ENCODE measurements at places on chromosomes 6 and 20.

DNA sequence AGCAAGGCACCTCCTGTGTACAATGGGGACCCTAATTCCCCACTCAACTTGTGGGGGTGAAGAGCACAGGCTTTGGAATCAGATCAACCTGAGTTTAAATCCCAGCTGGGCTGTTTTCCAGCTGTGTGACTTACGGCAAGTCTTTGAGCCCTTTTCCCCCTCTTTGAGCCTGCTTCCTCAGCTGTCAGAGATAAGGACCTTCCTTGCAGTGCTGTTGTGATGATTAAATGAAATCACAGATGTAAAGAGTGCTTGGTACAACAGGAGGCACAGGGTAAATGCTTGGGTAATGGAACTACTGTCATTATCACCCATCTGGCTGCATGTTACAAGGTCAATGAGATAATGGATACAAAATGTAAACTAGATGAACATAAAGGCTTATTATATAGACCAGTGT lies 3.2 kb downstream of the SNX21 start:
- DNase-seq = no peak

GRCh38 chr6:1135726-1136414 lies 176.0 kb upstream of the FOXQ1 start:
- DNase-seq = peak; percentile 64

DNA sequence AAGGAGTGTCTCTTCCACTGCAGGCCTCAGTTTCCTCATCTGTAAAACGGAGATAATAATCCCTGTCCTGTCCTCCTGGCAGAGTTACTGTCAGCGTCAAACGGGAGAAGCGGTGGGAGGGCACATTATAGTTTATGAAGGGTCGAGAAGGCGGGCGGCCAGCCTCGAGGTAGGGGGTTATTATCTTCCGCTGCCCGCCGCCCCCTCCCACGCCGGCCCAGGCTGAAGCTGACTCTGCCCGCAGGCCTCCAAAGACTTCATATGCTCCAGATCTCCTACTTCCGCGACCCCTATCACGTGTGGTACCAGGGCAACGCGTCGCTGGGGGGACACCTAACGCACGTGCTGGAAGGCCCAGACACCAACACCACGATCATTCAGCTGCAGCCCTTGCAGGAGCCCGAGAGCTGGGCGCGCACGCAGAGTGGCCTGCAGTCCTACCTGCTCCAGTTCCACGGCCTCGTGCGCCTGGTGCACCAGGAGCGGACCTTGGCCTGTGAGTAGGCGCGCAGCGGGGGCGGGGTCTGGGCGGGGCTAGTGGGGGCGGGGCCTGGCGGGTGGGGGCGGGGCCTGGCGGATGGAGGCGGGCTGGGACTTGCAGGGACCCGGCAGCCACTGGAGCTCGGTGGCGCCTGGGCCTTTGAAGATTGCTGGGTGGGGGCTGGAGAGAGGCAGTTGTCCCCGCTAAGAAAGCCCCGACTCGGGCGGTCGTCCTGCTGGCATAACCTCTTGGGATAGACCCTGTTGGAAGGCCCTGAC lies 2.8 kb downstream of the PROCR start:
- DNase-seq = no peak

GRCh38 chr6:15429141-15430110 lies 183.6 kb downstream of the JARID2 start:
- peak; percentile 91 for DNase-seq

DNA sequence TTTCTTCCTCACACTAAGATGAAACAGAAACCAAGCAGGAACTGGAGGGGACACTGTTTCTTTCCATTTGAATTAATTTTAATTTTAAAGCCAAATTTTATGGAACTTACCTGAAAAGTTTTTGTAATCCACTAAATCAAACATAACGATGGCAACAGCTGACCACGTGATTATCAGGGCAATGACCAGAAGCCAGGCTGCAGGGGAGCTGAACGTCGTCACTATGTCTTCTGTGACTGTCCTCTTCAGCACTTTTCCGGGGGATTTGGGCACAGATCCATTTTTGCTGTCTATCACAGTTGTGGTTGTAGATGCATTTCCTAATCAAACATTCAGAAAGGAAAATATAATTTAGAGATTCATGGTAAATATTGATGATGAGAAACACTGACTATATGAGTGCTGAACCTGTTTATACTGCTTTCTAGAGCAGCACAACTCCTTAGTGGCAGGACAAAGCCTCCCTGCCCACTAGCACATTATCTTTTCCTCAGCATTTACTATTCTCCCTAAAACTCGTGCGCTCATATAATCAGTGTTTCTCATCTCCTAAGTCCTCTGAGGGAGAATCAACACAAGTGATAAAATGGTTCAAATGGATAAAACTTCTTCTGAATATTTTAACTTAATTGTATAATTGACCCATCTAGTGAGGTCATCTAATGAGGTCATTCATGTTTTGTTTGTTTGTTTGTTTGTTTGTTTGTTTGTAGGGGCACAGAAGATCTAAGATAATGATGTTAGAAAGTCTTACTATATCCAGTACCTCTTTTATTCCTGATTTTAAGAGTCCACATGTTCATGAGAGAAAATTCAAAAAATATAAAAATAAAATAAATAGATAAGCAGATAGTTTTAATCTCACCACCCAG lies 65.7 kb downstream of the TRDN start:
- no peak for DNase-seq

- no peak for DNase-seq
These were observed 93.7 kb upstream of the ATXN1 start for GRCh38 chr6:16854986-16855385.

- DNase-seq = no peak
These were observed 26.2 kb downstream of the VEGFA start for GRCh38 chr6:43796168-43796567.

- DNase-seq = peak; percentile 73
These were observed at the start of gene SLC35A1 for GRCh38 chr6:87472525-87473418. Gene SLC35A1 (plus strand): TSS chr6:87472974. CDS start chr6:87473004, 30 bp downstream.

GRCh38 chr20:57440678-57441509 lies 49.7 kb downstream of the RBM38 start:
- peak; percentile 85 for DNase-seq

GRCh38 chr20:63099456-63100173 lies 92.9 kb upstream of the BHLHE23 start:
- DNase-seq = no peak

DNA sequence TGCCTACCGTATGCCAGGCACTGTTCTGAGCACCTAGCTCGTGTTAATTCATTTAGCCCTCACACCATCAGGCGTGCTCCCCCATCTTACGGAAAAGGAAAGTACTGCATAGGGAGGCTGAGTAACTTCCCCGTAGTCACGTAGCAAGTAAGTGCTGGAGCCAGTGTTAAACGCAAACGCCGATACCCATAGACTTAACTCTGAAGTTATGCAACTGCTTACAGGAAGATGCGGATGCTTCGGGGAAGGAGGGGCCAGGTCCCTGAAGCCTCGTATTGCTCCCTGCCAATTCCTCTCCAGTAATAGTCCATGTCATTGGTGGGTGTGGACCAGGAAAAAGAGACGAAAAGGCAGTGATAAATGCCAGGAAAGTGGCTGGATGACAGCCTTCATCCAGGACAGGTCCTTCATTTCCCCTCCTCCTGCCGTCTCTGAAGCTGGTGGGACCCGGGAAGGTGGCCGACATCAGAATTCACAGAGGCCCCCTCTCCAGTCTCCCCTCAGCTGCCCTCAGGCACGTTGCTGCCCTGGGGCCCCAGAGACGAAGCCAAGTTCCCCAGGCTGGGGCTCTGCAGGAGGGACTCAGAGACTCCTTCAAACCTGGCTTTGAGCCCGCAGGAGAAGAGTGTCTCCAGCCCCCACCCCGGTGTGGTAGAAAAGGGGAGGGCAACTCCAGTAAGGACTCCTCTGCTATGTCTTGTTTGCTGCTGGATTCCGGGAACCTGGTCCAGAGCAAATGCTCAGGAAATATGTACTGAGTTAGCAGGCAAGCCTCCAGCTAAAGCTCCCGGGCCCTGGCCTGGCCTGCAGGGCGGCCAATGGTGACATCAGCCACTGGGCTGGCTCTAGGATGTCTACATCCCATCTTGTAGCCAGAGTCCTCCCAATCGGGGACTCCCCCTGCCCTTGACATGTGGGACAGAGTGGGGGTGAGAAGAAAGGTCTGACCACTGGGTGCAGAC lies 37.8 kb downstream of the RAB44 start:
- DNase-seq = peak; percentile 90

GRCh38 chr20:32912688-32913087 lies 54.0 kb downstream of the EFCAB8 start:
- no peak for DNase-seq

DNA sequence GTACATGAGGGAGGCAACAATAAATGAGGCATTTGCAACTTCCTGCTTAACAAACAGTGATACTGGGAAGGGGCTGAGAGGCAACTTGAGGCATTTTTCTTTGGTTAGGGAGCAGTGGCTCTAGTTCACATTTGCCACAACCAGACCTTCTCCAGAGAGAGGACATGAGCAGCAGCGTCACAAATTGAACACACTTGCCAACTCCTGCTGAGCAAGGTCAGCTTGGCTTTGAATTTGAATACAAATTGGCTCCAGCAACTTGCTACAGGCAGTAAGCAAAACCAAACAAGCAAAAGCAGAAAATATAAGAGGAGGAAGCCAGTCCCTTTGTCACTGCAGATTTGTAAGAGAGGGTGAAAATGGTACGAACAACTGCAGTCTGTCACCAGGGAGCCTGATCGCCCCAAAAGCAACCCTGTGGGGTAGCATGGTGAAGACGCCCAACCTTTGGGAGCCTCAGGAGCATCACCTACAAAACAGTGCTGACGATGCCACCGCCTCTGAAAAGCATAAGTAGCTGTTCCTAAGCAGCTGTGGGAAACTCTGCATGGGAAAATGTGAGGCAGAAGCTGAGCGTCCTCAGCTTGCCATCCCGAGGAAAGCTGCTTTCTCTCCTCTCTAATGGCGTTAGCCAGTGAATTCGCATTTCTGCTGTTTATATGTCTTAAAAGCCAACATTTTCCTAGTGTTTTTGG lies 378.7 kb downstream of the RNGTT start:
- no peak for DNase-seq

DNA sequence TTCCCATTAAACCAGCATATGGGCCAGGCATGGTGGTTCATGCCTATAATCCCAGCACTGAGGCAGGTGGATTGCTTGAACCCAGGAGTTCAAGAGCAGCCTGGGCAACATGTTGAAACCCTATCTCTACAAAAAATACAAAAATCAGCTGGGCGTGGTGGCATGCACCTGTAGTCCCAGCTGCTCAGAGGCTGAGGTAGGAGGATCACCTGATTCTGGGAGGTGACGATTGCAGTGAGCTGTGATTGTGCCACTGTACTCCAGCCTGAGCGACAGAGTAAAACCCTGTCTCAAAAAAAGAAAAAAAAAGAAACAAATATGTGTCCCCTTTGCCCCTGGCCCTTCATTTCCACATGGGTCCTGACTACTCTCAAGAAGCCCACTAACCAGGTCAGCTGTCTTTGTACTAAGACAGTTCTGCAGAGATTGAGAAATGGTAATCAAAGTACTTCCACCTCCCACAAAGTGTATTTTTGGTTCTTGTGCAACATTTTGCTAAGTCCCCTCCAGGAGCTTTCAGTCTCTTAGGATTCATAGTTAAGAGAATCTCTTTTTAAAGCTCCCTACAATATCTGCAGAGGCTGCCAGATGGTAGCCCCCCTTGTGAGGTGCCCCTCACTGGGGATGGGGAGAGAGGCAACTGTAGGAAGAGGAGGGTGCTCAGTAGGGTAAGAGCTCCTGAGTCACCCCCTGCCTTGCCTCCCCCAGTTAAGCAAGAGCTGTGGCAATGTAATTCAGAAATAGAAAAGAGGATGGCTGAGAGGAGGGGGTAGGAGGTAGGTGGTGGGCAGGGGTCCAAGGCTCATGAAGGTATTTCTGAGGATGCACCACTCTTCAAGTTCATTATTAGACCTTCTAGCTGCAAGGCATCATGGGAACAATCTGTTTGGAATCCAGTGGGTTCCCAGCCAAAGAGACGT lies 16.5 kb upstream of the WFDC2 start:
- DNase-seq = no peak

DNA sequence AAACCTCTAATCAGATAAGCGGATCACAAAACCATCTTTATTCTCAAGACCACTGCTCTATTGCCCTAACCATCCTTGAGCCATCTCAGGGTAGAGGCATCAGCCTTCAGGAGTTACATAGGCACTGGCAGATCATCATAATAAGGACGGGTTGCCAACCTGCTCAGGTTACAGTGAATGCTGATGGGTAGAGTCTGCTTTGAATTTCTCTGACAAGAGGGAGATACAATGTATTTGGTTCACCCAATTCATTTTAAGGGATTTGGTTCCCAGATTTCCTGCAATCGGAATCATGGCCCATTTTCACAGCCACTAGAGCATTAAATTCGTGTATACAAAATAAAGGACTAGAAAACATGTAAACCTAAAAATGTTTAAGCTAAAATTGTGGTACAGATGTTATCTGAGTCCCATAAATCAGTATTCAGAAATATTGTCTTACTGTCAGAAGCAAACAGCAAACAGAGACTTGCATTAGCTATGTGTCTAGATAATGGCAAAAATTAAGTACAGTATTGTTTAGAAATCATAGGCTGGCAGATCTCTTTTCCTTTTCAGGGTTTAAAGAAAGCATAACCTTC lies 41.9 kb upstream of the TMEM170B start:
- no peak for DNase-seq

GRCh38 chr20:16005915-16006493 lies 567.2 kb downstream of the KIF16B start:
- DNase-seq = no peak

- peak; percentile 40 for DNase-seq
These were observed 156.6 kb downstream of the NFATC2 start for GRCh38 chr20:51385646-51386530.

- no peak for DNase-seq
These were observed 23.0 kb downstream of the ENTPD6 start for GRCh38 chr20:25218492-25218891.

DNA sequence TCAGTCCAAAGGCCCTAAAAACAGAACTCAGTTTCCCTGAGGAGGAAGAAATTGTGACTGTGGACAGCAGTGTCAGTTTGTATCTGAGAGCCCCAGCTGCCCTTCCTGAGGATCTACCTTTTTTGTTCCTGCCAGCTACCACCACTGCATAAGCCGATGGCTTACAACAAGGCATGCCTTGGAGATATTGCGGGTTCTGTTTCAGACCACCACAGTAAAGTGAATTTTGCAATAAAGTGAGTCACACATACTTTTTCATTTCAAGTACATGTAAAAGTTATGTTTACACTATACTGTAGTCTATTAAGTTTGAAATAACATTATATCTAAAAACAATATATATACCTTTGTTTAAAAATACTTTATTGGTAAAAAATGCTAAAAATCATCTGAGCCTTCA lies 9.6 kb upstream of the CST3 start:
- DNase-seq = no peak

DNA sequence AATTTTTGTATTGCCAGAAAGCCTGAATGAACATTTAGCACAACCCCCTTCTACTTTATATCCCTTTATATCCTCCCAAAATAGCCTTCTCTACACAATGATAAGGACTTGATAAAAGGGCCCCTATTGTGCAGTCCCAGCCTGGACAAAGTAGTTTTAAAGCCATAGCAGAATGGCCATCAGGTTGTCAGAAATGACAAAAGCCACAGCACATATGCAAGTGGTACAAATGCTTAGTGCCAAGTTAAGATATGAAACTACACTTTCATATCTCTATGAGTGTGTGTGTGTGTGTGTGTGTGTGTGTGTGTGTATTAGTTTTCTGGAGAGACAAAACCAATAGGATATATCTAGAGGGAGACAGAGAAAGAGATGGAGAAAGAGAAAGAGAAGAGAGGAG lies 132.6 kb downstream of the SGK1 start:
- no peak for DNase-seq
